Esophagus muscularis mucosa (tissue), 4 donors: ENCODE measurements at places on chromosomes 1 and 21.

DNA sequence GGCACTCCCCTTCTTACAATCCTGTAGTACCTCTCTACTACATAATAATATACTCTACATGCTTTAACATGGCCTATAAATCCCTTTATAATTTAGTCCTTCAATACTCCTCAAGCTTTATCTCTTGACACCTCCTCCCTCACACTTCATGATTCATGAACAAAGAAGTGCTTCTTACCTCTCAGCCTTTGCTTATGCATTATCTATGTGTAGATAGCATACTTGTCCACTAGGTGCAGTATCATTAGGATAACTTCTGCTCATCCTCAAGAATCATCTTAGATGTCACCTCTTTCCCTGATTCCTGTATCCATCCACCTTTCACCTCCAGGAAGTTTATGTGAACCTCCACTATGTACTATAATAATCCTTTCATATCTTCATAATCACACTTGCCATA lies 74.4 kb downstream of the COL24A1 start:
- DNase-seq = no peak

DNA sequence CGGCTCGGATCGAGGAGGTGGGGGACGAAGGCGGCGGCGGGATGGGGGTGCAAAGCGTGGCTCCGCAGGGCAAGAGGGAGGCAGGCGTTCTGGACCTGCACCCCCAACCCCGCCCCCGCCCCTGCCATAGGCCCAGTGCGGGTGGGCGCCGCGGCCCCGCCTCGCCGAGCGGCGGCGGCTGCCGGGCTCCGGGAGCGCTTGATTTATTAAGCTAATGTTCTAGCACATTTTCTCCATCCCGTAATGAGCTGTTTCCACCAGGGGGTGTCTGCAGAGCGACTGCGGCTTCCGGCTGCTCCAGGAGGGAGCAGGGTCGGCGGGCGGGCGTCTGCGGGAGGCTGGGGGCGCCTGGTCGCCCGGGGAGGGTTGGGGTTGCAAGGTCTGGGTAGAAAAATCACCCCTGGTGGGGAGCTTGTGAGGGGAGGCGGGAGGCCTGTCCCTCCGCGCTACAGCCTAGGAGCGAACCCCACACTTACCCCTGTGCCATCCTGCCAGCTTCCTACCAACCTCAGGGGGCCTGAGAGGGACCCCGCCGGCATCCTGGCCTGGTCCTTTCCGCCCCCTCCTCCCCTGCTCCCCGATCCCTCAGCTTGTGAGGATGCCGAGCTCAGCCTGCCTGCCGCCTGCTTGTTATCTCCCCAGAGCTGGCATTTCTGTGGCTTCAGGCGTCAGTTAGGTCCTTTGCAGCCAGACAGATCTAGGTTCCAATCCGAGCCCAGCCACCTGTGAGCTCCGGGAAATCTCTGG lies 48.5 kb upstream of the ACOT11 start:
- DNase-seq = no peak

DNA sequence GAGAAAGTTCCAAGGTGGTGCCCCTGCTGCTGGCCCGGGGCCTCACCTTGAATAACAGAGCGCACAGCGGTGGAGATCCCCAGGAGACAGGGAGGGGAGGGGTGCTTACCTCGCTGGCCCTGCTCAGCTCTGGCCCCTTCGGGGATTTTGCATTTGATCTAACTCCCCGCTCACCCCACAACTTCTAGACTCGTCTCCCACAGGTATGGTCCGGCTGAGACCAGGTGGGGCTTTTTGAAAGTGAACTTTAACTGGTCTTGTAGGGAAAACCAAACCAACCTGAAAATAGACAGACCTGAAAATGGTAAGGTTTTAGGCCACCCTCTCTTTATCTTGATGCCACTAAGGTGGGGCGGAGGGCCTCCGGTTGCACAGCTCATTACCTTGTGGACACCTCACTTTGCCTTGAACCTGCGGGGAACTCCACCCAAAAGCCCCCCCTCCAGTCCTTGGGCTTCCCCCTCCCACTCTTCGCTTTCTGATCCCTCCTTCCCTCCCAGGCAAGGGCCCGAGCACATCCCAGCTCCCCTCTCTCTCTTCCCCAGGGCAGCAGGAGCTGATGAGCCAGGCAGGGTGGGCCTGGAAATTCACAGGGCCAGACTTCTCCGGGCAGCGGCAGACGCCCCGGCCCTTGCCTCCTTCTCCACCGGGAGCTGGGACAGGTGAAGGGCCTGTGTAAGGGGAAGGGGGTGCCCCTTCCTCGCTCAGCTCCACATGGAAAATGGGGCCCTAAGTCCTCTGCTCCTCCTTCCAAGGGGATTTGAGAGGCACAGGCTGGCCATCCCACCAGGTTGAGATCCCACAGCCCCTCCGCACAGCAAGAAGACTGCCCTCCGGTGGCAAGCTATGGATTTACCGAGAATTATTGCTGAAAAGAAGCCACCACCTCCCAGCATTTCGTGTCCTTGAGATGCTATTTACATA lies 16.1 kb downstream of the TNFRSF8 start:
- DNase-seq = no peak

DNA sequence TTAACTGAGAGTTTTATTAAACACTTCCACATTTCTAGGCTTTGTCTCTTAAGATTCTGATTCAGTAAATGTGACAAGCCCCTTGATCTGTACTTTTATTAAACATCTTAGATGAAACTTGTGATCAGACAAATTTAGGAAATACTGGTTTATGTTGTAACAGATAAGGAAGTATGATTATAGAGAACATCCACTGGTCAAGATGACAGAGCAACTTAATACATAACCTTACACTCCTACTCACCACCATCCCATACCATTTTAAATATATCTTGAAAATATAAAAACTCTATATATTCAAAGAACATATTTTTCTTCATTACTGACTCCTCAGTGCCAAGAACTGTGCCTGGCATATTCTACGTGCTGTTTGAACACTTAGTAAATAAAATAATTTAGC lies 217.5 kb downstream of the LRRC40 start:
- no peak for DNase-seq
